ENCODE measurements at places on chromosomes 7 and 10.
A peak's percentile ranks its signal among the peaks of the same experiment; 100 is the strongest.

DNA sequence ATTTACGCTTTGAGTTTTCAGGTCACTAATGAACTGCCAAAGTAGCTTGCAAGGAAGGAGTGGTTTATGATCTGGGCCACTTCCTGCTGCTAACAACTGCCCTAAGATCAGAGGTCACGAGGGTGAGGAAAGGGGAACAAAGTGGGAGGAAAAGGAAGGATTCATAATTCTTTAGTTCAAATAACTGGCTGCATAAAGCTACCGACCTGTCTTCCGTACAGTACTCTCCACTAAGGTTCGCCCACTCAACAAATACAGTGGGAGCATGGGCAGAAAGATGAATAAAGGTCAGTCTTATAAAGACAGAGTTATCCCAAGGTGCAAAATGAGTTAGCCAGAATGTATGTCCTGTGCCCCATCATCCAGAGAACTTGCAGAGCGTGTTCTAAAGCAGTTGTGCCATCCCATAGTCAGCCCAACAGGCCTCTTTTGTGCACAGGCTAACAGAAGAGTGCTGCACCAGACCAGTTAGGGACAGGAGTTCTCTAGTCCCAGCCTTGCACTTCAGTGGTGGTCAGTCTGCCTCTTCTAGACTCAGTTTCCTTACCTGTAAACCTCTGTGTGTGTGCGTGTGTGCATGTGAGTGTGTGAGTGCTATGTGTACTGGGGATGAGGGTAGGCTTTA lies 65.9 kb downstream of the CREB3L2 start:
- no peak for DNase-seq

DNA sequence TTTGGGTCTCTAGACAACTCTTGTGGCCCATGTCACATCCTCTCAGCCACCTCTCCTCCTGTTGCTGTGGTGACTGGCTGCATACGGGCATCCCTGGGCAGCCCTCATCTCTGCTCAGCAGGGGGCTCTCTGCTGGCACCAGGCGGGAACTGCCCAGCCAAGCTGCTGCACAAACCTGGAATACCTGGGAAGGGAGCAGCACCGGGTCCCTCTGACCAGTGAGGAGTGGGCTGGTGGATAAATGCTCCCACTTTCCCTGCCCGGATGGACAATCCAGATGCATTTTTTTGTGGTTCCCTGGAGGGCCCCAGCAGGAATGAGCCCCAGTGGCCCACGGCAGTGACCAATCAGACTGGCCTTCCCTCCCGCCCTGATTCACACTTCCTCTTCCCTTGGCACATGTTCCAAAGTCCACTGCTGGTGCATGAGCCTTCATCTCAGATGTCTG lies 21.9 kb downstream of the GRID1 start:
- no peak for DNase-seq

GRCh38 chr7:130865408-130866236 lies 131.6 kb upstream of the KLF14 start:
- DNase-seq = no peak

GRCh38 chr10:49458869-49459268 lies 63.0 kb upstream of the DRGX start:
- no peak for DNase-seq

DNA sequence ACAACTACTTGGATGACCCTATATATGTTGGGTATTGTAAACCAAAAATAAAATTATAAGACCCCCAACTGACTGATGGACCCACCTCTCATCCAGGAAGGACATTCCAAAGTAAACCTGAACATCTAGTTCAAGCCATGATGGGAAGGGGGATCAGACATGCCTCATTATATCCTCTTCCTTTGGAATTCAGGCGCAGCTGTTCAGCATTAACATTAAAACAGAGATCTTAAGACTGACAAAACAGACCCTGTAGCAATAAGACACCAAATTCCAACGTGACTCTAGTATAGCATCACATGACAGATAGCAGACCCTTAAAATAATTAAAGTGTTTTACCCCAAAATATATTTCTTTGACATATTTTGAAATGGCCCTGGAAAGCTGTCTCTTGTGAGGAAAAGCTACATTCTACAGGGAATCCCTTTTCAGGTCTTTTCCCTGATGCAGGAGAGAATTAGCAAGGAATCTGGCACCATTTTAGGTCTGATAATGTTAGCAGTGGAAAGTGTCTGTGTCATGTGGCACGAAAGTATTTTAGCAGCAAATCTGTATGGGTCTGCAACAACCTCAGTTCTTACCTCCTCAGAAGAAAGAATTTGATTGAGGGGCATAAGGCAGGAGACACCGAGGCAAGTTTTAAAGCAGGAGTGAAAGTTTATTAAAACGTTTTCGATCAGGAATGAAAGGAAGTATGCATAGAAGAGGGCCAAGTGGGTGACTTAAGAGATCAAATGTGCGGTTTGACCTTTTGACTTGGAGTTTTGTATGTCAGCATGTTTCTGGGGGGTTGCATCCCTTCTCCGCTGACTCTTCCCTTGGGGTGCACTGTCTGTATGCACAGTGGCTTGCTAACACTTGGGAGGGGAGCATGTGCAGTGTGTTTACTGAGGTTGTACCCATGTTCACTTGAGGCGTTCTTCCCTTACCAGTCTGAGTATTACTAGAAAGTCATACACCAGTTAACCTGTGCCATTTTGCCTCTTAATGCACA lies 236.6 kb upstream of the PPP1R3A start:
- no peak for DNase-seq

DNA sequence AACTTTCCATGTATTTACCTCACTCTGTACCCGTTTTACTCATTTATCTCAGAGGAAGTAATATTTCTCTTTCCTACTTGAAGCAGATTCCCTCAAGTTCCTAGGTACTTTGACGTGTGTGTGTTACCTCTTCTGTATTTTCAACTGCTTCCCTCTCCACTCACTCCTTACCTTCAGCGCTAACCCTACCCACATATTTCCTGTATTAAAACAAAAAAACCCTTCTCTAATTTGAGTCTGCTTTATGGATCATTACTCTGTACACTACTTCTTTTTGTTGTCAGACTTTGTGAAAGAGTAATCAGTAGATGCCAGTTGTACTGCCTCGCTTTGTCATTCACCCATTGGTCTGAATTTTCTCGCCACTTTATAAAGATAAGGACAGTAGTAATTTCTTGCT lies 74.0 kb downstream of the CDK13 start:
- no peak for DNase-seq

DNA sequence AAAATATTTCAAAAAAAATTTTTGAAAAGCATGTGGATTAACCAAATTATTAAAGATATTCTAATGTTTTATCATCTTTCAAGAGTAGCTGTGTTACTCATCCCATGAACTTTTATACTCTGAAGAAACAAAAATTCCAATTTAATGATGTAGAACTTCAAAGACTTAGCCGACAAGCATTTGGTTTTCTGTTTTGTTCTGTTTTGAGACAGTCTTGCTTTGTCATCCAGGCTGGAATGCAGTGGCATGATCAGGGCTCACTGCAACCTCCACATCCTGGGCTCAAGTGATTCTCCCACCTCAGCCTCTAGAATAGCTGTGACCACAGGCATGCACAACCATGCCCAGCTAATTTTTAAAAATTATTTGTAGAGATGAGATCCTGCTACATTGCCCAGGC lies 17.8 kb upstream of the LCOR start:
- DNase-seq = peak; percentile 88

DNA sequence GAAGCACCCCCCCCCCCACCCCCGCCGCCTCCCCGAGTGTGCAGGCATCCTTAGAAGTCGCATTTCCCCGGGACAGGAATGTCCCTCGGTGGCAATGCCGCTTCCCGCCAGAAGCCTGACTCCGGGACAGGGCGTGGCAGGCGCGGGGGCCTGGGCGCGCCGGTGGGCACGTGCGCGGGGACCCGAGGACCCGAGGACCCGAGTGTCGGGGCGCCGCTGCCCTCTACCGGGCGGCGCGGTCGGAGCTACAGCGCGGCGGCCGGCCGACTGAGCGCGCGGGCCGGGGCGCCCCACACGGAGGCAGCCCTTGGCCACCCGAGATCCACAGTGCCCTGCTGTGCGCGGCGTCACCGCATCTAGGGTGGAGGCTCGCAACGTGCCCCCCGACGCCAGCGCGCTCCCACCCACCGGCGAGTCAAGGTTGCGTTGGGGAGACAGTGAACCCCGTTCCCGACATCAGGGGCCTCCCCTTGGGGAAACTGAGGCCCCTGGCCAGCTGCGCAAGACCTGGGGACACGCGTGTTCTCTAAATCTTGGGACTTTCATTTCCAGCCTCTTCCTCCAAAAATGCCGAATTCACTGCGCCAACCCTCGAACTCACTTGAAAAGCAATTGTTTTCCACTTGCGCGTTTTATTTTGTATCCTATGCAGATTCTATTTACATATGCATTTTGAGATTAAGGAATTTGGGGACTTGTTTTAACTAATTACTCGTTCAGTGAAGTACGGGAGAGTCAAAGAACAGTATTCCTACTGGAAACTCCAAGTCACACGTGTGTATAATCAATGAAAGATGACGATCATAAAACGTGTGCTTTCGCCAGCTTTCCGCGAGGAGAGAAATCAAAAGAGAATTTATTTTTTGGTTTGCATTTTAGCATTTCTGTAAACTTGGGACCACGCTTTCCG lies 3.1 kb upstream of the CUX1 start:
- DNase-seq = peak; percentile 50

DNA sequence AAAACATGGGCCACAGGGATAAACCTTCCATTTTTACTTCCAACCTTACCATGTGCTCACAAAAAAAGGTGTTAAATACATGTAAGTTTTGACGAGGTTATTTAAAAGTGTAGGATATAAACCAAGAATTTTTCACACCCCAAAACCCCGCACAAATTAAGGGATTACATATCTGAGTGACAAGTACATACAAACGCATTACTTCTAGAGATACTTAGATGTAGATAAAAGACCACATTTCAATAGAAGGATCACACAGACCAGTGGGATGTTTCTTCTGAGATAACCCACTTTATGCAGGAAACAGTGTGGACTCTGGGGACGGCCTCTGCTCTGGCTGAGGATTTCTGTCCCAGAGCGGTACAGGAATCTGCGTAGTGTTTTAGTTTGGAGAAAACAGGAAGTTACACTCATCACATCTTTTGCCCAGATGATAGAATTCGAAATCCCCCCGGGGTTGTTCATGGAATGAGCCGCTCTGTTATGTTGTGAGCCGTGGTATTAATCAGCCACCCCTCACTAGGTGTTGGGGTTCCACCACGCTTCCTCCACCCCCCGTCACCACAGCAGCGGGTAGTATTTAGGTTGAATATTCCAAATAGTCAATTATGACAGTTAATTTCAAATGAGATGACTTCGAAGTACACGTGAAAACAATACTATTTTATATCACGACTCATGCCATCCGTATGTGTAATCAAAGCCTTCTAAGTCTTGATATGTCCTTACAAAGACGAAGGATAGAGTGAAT lies 1.3 kb upstream of the CUL1 start:
- DNase-seq = peak; percentile 20

DNA sequence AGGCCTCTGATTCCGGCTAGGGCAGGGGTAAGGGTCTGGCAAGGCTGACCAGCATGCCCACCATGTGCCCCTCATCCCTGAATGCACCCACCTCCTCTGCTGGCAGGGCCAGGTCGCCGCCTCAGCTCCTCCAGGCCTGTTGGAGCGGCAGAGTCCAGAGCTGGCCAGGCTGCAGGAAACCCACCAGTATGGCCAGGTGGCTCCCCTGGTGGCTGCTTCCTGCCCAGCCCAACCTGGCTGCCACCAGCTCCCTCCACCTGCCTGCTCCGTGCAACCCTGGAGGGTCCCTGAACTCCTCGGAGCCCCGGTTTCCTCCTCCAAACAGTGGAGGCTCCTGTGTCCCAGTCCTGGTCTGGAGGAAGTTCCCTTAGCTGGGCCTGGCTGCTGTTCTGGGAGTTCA lies 39.6 kb downstream of the MICALL2 start:
- no peak for DNase-seq

DNA sequence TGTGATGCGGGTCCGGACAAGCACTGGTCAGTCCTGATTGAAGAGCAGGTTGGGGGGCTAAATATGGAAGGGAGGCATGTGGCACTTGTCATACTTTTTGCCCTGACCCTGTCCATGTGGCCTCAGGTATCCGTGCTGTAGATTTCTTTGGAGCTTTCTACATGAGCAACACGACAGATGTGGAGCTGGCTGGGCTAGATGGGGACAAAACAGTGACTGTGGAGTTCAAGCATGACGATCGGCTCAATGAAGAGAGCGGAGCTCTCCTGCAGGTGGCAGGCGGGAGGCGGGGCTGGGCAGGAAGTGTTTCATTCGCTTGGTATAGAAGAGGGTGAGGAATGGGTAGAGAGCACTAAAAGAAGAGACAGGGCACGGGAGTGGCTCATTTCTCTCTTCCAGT lies 13.0 kb upstream of the CHCHD1 start:
- no peak for DNase-seq

DNA sequence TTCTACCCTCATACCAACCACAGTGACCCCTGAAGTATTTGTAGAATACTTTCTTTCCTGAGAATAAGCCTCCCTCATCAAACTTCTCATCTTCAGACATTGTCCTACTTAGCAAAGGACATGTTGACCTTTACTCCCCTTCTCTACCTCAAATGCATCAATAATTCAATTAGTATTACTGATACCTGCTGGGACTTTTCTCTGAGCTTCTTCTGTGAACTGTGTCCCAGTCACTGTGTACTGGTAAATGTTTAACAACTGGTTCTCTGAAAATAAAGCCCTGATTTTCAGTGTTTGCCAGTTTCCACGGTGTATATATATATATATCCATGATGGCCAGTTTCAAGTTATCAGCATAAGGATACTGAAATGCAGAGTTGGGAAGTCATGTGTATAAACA lies 12.2 kb downstream of the PANK1 start:
- no peak for DNase-seq

GRCh38 chr7:55100544-55101327 lies 81.9 kb downstream of the EGFR start:
- DNase-seq = no peak

DNA sequence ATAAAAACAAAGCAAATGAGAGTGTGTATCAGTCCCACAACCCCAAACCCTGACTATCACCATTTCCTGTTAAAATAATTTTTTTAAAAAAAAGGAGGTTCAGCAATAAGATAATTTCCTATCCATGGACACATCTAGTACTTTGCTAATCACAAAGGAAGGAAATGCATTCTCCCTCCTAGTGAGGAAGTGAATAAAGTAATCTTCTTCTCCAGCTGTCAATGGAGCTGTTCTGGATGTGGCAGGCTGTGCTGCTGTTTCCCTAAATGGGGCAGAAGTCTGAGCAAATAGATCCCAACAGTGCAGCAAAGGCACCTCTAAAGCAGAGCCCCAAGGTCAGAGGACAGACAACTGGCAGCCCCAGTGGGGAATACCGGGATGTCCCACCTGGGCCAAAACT lies 540.0 kb downstream of the KCNMA1 start:
- no peak for DNase-seq

GRCh38 chr7:136012238-136012637 lies 35.1 kb upstream of the MTPN start:
- no peak for DNase-seq

GRCh38 chr7:98281757-98282606 lies 496 bp downstream of the BRI3 start:
- DNase-seq = no peak

- DNase-seq = no peak
These were observed 28.7 kb upstream of the GALNTL5 start for GRCh38 chr7:151927540-151927939.

GRCh38 chr10:104209575-104210198 lies 22.5 kb downstream of the CFAP43 start:
- DNase-seq = peak; percentile 49

Measured in astrocyte of the spinal cord (primary cell).